Anterior cingulate cortex (tissue), 58 donors: ENCODE measurements at places on chromosomes 5 and 9.
A peak's percentile ranks its signal among the peaks of the same experiment; 100 is the strongest.

DNA sequence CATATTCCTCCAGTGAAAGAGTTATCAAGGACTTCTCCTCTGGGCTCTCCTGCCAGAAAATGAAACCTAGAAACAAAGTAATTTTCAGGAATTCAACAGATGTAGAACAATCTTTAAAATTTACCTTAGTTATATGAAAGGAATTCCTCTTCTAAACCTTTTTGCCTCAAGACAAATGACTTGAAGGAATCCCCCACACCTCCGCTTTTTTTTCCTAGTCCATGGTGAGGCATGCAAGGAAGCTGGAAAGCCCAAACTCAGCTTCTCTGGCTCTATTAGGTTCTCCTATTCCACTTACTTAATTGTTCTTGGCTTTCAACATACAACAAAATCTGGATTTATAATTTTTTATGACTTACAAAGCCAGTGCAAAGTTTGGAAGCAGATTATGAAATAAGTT lies 27.2 kb downstream of the C6 start:
- DNase-seq, result no peak

GRCh38 chr5:150490754-150491153 lies 17.2 kb upstream of the NDST1 start:
- DNase-seq, result no peak

GRCh38 chr5:158629591-158630312 lies 470.0 kb downstream of the EBF1 start:
- DNase-seq, result no peak

- no peak for DNase-seq
Measured at GRCh38 chr5:54180630-54181031, 129.7 kb downstream of the ARL15 start.

- no peak for DNase-seq
Measured at GRCh38 chr5:106290841-106291240, 1379.9 kb downstream of the EFNA5 start.

DNA sequence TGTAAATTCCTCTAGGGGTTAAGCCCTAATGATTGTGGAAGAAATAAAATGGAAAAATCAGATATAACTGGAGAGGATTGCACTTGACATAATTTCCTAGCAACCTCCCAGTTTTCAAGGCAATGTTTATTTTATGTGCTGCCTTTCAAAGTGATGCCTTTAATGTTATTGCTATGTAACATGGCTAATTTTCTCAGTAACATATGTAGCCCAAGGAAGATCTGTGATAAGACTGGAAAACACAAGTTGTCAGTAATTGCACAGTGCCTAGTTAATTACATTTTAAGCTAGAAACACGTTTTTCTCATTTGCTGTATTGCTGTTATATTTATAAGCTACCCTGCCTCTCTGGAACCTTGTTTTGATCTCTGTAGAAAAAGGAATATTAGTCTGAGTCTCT lies 49.2 kb upstream of the KCNN2 start:
- DNase-seq, result no peak

DNA sequence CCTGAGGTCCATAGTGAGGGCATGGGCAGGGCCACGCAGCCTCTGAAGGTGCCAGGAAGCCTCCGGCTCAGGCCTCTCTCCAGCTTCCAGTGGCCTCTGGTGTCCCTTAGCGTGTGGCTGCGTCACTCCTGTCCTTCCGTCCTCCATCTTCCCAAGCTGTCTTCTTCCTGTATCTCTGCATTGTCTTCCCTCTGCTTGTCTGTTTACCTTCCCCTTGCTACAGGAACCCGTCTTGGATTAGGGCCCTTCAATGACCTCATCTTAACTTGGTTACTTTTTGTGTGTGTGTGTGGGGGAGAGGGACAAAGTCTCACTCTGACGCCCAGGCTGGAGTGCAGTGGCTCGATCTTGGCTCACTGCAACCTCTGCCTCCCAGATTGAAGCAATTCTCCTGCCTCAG lies 14.4 kb downstream of the ASS1 start:
- no peak for DNase-seq

DNA sequence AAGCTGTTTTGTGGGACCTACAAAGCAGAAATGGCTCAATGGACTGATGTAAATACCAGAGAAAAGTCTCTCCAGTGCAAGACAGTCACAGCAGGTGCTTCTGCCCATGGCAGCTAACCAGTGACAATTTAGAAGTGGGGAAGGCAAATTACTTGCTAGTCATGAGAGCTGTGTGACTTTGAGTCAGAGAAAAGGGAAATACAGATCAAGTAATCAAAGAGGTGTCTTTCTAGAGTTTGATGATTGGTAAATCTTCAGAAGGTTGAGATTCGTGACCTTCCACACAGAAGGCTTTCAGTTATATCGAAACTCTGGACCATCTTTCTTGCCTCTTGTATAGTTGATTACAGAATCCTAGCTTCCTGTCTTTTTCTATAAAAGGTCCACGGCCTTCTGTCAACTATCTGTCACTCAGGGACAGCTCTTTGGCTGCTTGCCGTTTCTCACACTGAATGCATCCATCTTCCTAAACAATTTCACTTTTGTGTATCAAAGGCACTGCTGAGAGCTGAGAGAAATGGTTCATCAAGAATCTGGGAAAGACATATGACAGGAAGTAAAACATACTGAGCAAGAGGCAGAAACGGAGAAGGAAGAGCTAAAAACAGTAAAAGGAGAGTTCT lies 993.9 kb upstream of the ACO1 start:
- no peak for DNase-seq

- DNase-seq, result peak; percentile 55
Measured at GRCh38 chr5:139795074-139796001, at the start of gene PSD2. Gene PSD2, plus strand, starts transcription at chr5:139795808. Its CDS starts 13,633 bp downstream, at chr5:139809441.

DNA sequence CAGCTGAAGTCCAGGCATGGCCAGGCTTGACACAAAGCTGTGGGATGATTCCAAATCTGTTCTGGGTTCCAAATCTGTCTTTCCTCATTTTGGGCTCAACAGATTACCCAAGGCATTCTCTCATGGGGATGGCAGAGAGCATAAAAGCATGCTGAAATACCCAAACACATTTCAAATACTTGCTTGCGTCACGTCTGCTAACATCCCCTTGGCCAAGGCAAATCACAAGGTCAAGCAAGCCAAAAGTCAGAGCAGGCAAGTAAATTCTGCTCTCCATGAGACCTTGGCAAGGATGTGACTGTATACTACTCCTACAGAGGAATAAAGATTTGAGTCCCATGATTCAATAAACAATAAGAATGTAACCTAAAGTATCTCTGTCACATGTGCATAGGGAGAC lies 306.7 kb downstream of the EPB41L4A start:
- no peak for DNase-seq

- DNase-seq, result no peak
Measured at GRCh38 chr5:7597059-7597642, 201.2 kb downstream of the ADCY2 start.

GRCh38 chr5:41656597-41656996 lies 146.2 kb upstream of the PLCXD3 start:
- DNase-seq, result no peak

GRCh38 chr5:137367951-137368350 lies 131.2 kb downstream of the SPOCK1 start:
- no peak for DNase-seq

- no peak for DNase-seq
Measured at GRCh38 chr9:72978744-72979143, 25.9 kb upstream of the ALDH1A1 start.

DNA sequence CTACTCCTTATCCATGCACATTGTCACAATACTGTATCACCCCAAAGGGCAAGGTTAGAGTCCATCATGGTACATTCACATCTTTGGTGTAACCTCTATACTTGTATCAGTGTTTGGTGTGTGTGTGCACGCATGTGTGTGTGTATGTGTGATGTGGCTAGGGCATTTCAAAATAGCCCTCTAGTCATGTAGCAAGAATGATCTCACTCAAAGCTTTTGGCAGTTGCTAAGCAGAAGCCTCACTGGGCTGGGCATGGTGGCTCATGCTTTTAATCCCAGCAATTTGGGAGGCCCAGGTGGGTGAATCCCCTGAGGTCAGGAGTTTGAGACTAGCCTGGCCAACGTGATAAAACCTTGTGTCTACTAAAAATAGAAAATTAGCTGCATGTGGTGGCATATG lies 245.3 kb downstream of the ADGRV1 start:
- DNase-seq, result no peak

DNA sequence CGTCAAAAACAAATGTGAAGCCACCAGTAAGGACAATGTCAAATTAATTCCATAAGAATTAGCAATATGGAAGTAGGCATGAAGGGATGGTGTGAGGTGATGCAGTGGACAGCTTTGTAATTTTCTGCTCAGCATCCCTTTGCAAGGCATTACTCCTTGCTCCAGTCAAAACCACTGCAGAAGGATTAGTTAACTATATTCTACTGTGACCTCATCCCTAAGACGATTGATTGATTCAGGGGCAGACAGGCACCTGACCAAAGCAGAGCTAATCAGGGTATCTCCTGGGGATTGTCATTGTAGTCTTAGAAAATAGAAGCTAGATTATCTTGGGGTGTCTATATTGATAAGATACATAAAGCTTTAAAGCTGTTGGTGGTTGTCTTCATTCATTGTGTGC lies 98.7 kb downstream of the NMUR2 start:
- DNase-seq, result no peak

GRCh38 chr5:55597014-55597981 lies 62.5 kb upstream of the PLPP1 start:
- DNase-seq, result no peak

- no peak for DNase-seq
Measured at GRCh38 chr5:123433596-123433995, 10.4 kb upstream of the CEP120 start.

DNA sequence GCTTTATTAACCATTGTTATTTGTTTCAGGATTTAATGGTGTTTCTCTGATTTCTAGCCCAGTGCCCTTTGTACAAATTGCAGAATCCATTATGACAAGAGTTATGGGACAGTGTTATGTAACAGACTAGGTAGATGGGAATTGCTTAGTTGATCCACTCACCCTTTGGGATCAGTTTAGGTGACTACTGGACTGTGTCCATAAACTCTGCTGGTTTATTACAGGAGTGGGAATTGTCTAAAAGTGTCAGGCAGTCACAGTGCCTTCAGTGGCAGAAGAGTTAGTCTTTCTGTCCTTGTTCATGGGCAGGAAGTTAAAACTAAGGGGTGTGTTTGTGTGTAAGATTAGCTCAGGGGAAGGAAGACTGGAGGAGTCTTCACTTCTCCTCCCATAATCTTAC lies 29.3 kb downstream of the RCL1 start:
- DNase-seq, result no peak

DNA sequence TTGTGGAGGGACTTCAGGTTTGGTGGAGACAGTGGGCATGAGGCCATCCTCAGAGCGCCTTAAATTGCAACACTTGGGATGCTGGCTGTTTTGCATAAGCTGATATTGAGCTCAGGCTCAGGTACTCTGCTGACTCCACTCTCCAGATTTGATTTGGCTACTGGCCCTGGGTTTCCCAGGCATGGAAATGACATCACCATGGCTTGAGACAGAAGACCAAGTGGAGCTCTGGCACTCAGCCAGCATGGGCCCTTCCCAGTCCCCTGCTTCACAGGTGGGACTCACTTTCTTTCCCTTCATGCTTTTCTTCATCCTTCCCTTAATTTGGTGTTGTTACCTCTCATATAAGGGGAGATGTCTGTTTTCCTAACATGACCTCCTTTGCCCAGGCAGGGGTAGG lies 72.0 kb upstream of the IL12B start:
- no peak for DNase-seq

GRCh38 chr9:95132366-95133324 lies 184.9 kb downstream of the FANCC start:
- DNase-seq, result no peak

DNA sequence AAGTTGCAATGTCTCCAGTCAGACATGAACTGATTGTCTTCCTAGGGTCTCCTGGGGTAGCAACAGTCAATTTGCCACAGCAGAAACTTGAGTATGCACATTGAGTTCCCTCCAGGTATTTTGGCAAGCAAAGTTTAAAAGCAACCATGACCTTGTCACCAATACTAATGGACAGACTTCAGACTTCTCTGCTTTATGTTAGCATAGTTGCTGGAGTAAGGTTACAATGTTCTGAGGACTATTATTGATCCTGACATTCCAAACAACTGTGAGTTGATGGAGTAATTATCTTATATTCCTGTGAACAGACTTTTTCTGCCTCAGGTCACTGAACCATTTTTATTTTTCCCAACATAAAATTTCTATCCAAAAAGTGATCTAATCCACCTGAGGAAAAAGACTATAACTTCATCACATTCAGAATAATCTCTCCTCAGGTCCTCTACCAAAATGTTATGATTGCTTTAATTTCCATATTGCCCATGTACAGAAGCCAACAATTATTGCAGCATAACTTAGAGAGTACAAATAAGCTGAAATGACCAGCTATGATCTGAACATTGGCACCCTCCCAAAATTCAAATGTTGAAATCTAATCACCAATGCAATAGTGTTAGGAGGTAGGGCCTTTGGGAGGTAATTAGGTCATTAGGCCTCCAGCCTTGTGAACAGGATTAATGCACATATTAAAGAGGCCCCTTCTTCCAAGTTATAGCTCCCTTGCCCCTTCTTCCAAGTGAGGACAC lies 228.3 kb downstream of the PDE4D start:
- no peak for DNase-seq

DNA sequence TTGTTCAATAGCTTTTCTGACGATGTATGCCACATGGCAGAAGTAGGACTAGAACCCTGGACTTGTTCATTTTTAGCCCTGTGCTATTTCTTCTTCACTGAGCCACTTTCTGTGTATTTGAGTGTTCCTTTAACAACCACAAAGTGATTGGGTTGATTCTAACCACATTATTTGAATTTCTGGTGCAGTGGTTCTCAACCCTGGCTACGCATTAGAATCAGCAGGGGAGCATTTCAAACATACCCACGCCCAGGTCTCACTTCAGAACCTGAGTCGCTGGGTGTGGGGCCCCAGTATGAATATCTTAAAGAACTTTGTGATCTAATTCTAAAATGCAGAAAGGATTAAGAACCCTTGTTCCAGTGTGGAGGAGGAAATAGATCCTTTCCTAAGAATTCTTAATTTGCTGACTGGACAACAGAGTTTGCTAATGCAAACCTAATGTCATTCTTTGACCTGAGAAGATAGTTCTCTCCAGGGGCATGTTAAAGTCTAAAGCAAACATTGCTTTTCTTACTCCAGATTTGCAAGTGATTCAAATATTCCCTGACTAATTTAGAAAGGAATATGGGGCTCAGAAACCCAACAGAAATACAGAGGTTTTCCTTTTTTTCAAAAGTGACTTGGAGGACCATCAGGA lies 75.4 kb upstream of the GDNF start:
- DNase-seq, result no peak

DNA sequence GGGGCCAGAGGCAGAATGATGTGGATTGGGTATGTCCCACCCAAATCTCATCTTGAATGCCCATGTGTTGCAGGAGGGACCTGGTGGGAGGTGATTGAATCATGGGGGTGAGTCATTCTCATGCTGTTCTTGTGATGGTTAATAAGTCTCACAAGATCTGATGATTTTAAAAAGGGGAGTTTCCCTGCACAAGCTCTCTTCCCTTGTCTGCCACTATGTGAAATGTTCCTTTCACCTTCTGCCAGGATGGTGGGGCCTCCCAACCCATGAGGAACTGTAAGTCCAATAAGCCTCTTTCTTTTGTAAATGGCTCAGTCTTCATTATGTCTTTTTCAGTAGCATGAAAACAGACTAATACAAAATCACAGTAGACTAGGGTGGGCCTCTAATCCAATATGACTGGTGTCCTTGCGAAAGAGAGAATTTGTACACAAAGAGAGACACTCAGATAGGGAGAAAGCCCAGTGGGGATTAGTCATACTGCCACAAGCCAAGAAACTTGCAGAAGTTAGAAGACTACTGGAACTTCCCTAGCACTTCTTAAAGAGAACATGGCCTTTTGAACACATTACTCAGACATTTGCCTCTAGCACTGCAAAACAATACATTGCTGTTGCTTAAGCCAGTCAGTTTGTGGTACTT lies 68.4 kb downstream of the ANXA1 start:
- no peak for DNase-seq

- no peak for DNase-seq
Measured at GRCh38 chr9:96646081-96646991, 8.8 kb downstream of the PRXL2C start.
